Fibroblast of skin of right quadriceps (primary cell): ENCODE measurements at places on chromosomes 16 and 17.

GRCh38 chr16:51967646-51968045, 579.3 kb downstream of the TOX3 start:
- no peak for DNase-seq

DNA sequence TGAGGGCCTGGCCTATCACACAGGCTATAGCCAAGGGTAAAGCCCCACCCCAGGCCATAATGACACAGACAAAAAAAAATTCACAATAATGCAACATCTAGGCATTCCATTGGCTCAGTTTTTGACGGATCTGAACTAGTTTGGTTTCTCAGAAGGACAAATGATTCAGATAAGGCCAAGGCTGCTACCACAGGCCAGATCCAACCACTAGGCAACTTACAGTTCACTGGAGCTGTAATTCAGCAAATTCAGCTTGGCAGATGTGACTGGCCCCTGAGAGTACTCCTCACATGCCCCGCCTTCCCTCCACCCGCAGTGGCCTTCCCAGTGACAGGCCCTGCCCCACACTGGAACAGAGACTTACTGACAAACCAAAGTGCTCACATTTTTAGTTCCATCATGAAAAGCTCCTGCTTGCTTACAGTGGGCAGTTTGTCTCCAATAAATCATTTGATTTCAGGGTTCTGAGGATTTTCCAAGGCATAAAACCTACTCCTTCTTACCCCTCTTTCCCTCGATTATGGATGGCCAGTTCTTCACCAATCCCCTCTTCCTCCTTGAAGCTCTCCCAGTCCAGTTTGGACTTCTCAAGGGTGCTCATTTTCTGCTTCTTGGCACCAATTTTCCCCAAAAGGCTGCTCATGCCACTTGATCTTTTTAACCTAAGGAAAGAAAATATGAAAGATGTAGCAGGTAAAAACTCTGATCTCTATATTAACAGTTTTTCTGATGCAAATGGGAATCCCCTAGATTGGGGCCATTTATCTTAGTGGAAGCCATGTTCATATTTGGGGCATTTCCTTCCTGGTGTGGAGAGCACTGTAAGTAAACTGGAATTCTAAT, 53.3 kb upstream of the BCAR1 start:
- peak; percentile 70 for DNase-seq

GRCh38 chr16:67464565-67464964, 16.4 kb downstream of the ATP6V0D1 start:
- no peak for DNase-seq

DNA sequence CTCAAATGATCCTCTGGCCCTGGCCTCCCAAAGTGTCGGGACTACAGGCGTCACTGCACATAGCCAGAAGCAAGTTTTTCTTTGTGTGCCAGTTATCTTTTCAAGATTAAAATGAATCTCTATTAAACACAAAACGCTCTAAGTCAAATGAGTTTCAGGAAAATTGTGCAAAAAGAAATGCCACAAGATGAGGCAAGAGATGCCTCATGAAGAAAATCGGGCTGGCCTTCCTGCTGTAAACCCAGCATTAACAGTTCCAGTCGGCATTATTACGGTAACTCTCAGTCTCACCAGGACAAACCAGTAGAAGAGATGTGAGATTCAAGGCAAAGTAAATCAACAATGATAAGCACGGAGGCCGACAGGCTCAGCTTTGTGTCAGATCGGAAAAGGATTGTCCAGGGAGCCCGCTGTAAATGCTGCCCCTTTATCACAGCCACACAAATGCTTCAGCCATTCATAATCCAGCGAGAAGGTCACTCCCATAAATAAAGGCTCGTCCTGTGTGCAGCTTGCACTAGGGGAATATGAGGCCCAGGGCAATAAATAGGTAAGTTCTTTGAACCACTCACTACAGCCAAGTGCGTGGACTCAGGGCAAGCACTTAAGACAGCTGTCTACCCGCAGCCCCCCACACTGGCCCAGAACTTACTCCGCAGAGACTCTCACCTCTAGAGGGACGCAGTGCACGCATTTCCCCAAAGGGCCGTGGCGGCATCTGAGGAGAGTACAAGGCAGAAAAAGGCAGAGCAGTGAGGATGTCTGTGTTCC, 27.2 kb downstream of the NPLOC4 start:
- no peak for DNase-seq

- no peak for DNase-seq
These were observed 226.7 kb upstream of the HSBP1 start for GRCh38 chr16:83581082-83581481.

DNA sequence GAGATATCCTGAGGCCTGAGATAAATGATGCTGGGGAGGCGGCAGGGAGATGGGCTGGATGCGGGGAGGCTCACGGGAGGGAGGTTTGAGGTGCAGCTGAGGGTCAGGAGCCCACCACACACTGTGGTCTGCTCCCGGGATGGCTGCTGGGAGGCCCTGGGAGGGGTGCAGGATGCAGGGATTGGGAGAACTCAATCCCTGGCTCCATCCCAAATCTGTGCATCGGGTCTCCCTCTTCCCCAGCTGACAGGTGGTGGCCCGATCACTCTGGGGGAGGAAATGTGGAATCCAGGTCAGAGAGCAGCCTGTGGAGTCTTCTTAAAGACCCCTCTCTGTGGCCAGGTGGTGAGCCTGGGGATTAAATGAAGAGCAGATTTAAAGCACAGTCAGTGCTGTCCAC, 12.0 kb downstream of the PHB1 start:
- DNase-seq = no peak

DNA sequence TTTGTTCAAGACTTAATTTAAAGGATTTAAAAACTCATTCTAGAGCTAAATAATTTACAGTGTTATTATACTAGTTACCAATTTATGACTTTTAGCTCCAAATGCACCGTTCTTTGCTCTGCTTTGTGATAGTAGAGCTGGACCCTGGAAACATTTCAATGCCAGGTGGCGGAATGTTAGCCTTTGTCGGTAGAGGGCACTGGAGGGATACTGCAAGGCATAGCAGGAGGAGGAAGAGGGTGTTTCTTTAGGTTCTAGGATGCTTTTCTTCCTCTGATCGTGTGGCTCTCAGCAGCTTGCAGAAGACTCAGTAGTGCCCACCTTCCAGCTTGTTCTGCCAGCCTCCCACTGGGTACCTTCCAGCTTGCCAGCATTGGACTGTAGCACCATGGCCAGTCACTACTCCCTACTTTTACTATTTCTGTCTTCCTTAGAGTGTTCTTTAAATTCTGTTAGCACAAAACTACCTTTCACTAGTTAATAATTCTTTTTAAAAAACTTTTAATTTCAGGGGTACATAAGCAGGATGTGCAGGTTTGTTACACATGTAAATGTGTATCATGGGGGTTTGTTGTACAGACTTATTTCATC, 325.3 kb downstream of the UTP18 start:
- DNase-seq = no peak

GRCh38 chr16:23950291-23950894, 114.6 kb downstream of the PRKCB start:
- no peak for DNase-seq

DNA sequence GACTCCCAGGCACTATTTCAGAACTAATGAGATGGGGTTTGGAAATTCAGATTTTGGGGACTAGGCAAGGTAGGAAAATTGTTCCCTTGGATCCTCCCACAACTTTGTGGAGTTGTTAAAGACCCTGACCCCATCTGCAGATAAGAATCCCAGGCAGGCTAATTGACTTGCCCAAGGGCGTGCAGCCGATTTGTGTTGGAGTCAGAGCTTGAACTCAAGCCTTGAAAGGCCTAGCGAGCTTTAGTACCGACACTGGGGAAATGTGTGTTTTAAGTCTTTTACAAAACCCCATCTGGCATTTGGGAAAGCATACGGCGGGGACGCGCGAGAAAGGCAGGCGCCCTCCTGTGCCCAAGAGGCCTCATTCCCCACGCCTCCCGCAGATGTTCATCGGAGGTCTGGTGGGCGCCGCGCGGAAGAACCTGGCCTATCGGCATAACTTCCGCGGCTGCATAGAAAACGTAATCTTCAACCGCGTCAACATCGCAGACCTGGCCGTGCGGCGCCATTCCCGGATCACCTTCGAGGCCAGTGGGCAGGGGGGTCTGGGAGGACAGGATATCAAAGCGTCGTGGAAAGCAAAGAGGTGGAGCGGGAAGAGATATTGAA, 4.3 kb downstream of the CNTNAP1 start:
- no peak for DNase-seq

GRCh38 chr17:34259146-34259545, 4.1 kb downstream of the CCL2 start:
- DNase-seq = peak; percentile 60

- no peak for DNase-seq
These were observed 20.4 kb downstream of the KIAA0513 start for GRCh38 chr16:85047867-85048455.

GRCh38 chr17:80005360-80006338, 30.0 kb downstream of the TBC1D16 start:
- peak; percentile 36 for DNase-seq

DNA sequence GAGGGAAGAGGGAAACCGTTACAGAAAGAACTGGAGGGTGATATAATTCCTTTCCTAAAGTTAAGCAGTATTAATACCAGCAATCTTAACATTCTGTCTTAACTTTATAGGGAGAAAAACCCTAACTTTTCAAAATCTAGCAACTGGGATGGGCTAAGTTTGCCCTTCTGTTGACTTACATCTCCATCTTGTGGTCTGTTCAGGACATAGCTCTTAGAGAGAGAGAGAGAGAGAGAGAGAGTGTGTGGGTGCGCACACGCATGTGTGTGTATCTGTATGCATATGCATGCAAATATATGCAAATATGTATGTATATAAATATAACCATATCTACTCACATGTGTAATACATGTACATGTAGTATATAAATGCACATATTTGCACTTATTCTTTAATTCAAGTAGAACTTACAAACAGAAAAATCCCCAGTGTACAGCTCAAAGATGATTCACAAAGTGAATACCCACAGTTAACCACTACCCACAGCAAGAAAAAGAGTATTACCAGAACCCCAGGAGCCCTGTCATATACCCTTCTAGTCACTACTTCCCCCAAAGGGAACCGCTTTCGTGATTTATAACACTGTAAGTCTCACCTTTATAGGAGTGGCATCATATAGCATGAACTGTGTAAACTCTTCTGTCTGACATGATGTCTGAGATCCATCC, 46.5 kb downstream of the STX8 start:
- peak; percentile 35 for DNase-seq

DNA sequence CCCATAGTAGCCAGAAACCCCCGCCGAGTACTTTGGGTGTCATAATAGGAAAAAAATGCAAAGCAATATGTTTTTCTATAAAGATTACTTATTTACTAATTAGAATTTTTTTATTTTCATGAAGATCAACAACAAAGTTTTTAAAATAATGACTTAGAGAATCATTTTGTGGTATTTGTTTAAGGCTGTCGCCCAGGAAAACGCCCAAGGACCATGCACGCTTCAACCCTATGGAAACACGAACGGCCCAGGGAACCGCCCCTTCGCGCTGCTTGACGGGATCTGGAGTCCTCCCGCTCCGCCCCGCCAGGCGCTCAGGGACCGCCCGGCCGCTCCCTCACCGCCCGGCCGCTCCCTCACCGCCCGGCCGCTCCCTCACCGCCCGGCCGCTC, 408 bp upstream of the KPNA2 start:
- no peak for DNase-seq

GRCh38 chr16:55144651-55145050, 179.4 kb upstream of the IRX6 start:
- DNase-seq = peak; percentile 27

DNA sequence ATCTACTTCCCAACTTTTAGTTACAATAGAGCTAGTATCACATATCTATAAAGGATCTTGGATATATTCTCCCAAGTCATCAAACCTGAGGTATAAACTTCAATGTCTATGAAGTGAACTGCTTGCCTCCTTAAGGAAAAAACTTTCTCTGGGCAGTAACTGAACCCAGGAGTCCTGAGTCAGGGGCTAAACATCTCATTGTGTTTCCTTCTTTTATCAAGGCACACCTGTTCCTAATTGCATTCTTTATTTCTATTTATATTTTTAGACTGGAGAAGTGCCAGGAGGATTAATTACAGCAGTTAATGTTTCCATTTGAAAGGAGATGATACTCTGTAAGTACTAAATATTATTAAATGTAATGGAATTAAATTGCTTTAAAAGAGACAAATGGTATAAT, 98.6 kb downstream of the CDH8 start:
- DNase-seq = no peak

GRCh38 chr17:3766779-3767178, 34.2 kb downstream of the ITGAE start:
- no peak for DNase-seq

DNA sequence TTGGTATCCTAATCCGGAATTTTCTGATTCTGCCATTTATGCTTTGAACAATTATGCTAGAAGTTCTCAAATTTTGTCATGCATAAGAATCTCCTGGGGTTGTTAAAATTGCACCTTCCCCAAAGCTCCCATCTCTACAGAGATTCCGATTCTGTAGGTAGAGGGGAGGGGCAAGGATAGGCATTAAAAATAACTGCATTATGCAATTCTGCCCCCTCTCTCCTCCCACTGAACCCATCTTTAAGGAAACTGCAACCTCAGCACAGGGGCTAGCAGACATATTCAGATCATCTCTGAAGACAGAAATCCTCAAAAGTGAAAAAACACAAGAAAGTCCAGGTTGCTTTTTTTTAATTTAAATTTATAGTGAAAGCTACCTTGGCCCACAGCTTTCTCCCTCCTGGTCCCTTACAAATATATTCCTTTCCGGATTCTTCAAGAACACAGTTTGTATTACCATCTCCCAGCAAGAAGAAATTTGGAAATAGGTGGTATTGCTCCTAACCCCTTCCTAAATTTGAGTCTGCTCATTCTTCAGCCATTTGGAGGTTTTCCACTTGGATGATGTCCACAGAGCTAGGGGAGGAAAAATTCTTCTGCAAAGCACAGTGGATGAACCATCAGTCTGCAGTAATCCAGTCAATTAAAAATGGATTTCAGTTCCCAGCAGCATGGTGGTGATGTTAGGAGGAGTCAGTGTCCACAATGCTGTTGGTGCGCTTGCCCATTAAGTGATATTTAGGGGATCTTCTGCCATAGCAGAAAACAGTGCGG, 67.7 kb downstream of the RBFOX1 start:
- DNase-seq = no peak

GRCh38 chr17:42306385-42306667, 18.0 kb downstream of the STAT5A start:
- DNase-seq = no peak

DNA sequence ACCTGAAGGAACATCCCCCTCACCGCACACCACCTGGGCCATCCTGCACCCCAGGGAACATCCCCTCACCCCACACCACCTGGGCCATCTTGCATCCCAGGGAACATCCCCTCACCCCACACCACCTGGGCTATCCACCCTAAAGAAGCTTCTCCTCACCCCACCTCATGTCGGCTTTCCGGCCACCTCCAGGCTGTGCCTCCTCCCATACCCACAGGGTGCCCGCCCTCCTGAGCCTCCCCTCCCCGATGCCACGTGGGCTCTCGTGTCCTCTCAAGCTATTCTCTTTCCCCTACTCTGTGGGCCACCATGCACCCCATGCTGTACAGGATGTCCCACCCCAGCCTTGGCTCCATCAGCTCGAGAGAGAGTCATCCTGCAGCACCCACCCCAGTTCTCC, 18.0 kb downstream of the MYLK3 start:
- DNase-seq = no peak

DNA sequence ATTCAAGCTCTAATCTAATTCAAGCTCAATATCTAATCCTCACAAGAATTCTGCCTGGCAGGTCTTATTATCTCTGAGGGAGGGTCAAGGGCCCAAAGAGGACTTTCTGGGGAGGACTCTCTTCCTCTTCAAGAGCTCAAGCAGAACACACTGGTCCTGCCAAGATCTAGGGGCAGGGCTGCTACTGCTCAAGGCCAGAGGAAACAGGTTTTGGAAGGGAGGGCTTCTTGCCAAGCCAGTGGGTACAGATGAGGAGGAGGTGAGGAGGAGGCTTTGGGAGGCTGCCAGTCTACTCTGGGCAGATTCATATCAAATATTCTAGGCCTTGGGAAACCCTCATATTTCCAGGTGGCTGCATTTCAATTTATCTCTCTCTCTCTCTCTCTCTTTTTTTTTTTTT, 51.8 kb upstream of the IL34 start:
- no peak for DNase-seq
